ENCODE measurements at places on chromosomes 3 and 15.

DNA sequence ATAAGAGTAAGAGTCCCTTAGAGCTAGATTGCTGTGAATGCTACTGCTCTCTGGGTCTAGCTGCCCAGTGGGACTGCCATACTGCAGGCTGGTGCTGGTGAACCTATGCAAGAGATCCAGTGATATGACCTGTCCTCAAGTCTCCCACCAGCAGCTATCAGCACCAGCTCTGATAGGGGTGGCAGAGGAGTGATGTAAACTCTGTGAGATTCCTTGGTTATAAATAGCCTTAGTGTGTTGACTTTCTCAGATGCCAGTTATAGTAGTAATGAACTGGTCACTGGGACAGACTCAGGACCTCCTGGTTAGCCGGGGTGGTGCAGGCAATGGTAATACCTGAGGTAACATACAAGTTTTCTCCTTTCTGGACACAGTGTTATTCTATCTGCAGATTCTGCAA lies 194.9 kb upstream of the MANF start:
- no peak for DNase-seq

GRCh38 chr3:58025837-58026569 lies 17.8 kb downstream of the FLNB start:
- DNase-seq: no peak

DNA sequence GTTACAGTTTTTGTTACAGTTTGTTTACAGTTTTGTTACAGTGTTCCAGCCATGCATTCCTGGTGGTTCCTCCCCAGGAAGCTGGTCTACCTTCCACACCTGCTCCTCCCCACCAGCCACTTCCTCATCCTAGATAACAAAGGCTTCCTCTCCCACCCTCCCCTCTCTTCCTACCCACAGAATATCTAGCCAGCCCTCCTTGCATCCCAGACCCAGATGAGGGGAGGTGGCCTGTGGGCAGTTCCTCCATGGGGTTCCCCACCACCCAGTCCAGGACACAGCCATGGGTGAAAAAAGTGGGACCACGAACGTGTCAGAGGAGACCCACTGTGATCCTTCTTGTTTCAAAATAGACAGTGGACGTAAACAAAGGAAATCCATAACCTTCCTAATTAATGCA lies 122.8 kb upstream of the ABHD17C start:
- no peak for DNase-seq

DNA sequence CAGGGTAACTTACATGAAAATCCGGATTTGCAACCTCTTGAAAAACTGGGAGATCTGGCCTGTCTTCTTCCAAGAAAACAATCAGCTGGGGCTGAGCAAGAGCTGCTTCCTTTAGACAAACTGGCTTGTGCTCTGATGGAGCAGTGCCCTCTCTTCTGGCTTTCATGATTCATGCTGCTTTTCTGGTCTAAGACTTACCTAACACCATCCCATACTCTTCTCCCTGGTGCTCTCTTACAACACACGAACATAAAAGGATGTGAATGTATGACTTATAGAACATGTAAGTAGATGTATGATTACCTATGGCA lies 9.9 kb downstream of the TJP1 start:
- DNase-seq: peak; percentile 24

GRCh38 chr3:119025171-119025795 lies 9.4 kb downstream of the IGSF11 start:
- DNase-seq: no peak

- no peak for DNase-seq
Observed at GRCh38 chr15:51936105-51936478, 35.5 kb downstream of the LEO1 start.

- no peak for DNase-seq
Observed at GRCh38 chr3:39327746-39328349, 1.7 kb upstream of the CCR8 start.

DNA sequence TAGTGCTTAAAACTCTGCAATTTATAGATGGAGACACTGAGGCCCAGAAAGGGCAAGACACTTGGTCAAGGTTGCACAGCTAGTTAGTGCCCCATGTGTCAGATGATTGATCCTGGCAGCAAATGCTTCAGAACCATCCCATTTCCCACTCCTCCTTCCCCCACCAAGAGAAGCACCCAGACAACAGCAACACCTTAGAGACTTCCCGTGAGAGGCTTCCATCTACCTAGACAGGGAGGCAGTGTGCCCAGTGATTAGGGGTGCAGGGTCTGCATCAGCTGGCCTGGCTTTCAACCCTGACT lies 77.6 kb downstream of the CORO2B start:
- no peak for DNase-seq

GRCh38 chr15:51198701-51199232 lies 104.1 kb upstream of the TNFAIP8L3 start:
- DNase-seq: no peak

- DNase-seq: no peak
Observed at GRCh38 chr3:124632566-124633140, 97.6 kb upstream of the UMPS start.

GRCh38 chr15:35565901-35566300 lies 19.9 kb upstream of the DPH6 start:
- no peak for DNase-seq

DNA sequence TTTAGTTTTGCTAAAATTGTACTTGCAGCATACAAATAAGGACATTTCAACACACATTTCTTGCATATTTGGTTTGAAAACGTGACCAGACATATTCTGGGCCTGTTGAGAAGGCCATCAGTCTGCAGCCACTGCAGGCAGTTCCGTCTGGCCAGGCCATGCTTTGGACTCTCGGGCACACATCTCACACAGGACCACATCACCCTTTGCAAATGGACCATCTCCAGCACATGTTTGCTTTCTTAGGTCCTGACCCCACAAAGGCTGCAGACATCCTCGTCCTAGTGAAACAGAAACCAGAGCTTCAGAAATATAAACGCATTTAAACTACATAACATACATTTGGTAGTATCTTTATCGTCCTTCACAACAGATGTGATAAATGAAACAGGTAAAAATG lies 24.1 kb downstream of the GABRA5 start:
- no peak for DNase-seq

GRCh38 chr3:33834096-33834453 lies 35.6 kb downstream of the PDCD6IP start:
- no peak for DNase-seq

DNA sequence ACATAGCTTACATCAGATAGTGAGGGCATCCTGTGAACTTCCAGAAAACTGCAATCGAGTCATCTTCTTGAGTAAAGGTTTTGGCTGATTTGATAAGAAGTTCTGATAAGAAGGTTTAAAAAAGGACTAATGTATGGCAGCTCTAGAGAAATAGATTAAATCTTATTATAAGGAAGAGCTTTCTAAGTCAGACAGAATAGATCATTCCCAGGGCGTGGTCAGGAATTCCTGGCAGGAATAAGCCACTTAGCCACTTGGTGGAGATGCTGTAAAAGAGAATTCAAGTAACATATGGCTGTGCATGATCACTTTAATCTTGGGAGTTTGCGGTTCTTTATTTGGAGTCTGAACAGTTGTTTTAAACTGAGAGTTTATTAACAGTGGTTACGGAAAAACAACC lies 17.4 kb downstream of the PGBD4 start:
- peak; percentile 17 for DNase-seq

DNA sequence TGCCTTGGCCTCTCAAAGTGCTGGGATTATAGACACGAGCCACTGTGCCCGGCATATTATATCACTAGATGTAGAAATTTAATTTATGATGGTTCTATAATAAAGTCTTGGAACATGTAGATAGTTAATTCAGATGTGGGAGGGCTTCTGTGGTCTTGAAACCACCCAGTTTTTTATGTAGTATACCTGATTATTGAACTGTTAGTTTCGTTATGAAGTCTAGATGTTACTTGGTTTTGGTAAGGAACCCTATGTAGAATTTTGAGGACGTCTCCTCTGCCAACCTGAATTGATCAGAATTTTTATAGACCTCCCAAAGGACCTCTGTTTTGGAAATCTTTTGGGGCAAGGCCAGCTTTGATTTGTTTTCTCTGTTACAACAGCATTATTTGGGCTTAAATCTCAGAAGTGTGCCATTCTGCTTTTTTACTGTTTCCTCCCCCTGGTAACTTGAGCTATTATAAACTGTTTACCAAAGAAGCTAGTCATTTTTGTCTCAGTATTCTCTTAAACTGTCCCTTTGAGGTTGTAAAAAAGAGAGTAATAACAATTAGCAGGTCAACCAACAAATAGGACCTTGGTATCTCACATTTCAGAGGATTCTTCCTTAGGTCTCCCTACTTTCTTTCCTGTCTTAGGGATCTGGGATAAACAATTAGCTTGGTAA lies 20.8 kb downstream of the AKAP13 start:
- no peak for DNase-seq

- DNase-seq: no peak
Observed at GRCh38 chr15:57297163-57297593, 79.1 kb upstream of the CGNL1 start.

DNA sequence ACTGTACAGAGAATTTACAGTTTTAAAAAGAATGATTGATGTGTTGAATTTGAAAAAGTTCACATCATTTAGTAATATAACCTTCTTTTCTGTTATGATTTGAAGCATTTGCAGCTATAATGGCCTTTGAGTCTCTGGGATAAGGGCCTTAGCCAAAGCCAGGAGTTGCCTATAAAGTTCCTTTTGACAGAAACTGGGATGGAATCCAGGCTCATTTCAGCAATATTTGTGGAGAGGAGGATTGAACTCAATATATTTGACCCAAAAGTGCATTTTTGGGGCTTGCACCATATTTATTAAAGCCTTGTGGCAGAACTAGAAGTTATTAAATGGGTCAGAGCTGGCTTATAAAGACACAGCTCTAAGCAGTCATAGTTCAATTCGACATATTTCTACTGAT lies 348.7 kb upstream of the EPHA3 start:
- no peak for DNase-seq

DNA sequence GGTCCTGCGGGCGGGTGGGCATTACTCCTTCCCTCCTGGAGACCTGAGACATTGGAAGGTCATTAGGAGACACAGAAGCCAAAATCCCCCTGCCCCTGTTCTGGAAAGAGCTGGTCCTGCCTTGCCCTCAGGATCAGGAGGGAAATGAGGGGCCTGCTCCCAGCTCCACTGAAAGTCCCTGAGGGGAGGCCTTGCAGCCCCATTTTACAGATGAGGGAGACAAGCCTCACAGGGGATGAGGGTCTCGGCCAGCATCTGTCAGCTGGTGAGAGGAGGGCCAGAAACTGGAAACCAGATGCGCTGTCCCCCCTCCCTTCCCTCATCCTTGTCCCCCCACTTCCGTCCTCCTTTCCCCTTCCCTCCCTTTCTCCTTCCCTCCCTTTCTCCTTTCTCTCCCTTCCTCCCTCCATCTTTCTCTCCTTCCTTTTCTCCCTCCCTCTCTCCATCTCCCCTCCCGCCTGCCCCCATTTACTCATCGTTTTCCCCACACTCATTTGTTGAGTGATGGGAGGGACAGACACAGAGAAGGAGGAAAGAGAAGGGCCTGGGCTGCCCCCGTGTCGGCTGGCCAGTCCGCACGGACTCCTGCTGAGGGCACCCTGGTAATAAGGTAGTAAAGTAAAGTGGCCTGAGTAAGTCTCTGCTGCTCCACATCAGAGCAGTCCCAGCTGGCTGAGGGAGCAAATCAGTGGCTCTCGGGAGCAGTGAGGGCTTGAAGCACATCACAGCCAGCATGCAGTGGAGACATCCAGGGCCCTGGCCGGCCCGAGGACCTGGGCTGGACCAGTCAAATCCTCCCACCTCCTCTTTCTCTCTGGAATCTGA lies 112.4 kb upstream of the ALDH1A3 start:
- DNase-seq: peak; percentile 5

- DNase-seq: no peak
Observed at GRCh38 chr3:15535732-15536131, 14.2 kb upstream of the COLQ start.

- no peak for DNase-seq
Observed at GRCh38 chr15:74259821-74260607, 23.9 kb downstream of the CCDC33 start.

GRCh38 chr15:48868536-48868935 lies 9.4 kb upstream of the EID1 start:
- peak; percentile 43 for DNase-seq

DNA sequence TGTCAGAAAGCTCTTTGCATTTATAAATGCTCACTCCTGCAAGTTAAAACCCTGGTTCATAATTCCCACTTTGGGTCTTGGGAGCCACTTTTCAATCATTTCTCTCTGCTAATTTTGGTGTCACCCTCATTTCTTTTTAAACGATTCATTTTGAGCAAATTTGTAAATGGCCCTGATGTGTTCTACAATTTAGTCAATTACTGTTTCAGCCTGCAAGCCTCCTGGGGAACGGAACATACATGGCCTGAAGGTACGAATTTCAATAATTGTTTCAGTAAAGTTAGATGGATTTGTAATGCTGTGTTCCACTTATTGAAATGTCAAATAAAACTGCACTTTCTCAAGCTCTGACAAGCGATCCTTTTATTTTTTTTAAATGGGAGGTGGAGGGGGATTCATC lies 43.2 kb downstream of the MAP2K5 start:
- no peak for DNase-seq

DNA sequence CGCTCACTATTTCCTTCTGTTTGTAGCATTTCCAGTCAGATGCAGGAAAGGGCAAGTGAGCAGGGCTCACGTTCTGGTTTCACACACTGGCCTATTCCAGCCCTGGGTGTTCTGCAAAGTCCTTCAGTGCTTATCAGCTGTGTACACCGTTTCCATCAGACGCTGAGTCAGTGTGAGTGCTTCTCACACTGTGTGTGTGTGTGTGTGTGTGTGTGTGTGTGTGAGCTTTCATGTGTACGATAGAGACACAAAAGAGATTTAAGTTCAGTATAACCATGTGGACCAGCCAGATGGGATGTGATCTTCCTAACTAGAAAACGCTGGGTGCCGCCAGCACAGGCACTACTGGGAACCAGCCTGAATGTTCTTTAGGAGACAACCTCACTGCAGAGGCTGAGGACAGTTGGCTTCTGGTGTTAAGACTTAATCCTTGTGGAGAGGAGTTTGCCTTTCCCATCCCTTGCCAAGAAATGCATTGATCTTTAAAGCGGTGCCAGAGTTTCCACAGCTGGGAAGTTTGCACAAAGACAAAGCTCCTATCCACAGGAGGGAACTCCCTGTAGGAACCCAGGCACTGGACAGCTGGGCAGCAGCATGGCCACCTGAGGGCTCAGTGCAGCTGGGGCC lies 3.9 kb upstream of the CHSY1 start:
- DNase-seq: no peak

DNA sequence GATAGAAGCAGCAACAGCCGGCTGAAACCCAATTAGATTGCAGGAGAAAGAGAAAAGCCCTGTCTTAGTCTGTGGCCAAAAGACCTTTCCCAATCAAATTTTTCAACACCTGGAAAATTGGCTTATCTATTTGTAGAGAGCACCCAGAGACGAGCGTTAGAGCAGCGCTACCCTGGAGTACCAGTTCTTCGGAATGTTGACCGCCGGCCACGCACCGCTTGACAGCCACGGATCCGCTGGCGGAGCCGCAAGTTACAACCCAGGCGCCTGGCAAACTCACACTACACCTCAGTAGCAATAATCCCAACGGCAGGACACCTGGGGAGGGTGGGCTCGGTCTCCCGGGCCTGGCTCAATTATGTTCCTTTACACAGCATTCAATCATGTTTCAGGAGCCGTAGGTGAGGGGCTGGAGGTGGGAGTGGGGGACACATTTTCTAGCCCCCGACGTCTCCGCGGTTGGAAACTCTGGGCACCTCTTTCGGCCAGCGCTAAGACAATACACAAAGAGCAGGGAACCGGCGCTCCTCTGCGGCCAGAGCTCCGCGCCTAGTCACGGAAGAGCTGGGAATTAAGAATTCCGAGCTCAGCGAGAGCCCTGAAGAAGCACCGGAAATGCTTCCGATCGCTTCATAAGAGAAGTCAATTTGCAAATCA lies 1.2 kb downstream of the MB21D2 start:
- DNase-seq: peak; percentile 51

GRCh38 chr3:71771126-71771525 lies 13.8 kb downstream of the PROK2 start:
- no peak for DNase-seq

Measured in GM03348 (cell line).